ENCODE measurements at places on chromosomes 6 and 20.

DNA sequence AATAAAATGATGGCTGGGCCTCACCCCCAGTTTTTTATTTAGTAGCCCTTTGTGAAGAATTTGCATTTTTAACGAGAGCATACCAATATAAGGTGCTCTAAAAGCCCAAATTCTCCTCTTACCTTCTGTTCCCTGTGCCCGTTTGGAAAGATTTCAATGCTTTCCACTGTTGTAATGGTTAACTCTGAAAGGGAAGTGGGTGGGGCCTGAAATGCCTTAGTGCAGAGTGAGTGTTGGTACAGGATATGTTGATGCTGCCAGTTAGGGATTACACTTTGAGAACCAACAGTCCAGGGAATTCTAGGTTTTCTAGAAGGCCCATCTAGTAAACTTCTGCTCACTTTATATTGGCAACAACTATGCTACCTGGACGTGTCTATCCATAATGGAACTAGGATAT lies 562.7 kb upstream of the NRSN1 start:
- DNase-seq = no peak

GRCh38 chr20:4814696-4815252 lies 93.1 kb downstream of the PRND start:
- DNase-seq = peak; percentile 92

DNA sequence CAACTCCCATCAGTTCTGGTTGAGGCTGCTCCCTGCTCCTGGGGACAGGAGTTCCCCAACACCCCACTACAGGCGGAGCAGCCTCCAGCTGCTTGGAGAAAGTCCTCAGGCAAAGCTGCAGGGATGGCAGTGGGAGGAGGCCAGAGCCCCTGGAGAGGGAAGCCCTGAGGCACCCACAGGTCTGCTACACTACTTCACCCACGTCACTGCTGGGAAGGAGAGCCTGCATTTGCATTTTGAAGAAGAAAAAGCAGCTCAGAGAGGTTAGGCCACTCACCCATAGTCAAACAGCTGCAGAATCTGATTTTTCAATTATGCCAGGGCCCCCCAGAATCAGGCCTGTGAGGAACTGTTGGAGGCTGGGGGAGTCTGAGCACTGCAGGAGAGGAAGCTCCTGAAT lies 17.2 kb downstream of the BFSP1 start:
- no peak for DNase-seq

GRCh38 chr6:2749969-2750600 lies 637 bp downstream of the MYLK4 start:
- DNase-seq = peak; percentile 71

GRCh38 chr6:36660771-36661471 lies 17.6 kb upstream of the CDKN1A start:
- no peak for DNase-seq

- DNase-seq = no peak
These were observed 27.7 kb upstream of the LAMA4 start for GRCh38 chr6:112281821-112282615.

DNA sequence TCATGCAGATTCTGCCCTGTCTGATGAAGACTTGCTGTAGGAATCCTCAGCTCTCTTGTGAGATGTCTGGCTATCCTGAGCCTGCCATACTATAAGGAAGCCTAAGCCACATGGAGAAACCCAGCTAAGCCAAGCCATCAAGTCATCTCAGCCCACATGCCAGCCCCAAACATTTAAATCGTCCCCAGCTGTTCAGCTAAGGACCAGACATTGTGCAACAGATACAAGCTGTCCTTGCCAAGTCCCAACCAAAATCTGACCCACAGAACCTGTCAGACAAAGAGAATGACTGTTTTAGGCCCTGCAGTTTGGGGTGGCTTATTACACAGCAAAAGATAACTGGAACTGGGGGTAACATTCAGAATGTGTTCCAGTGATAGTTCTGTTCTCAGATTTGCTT lies 36.8 kb upstream of the FOXC1 start:
- no peak for DNase-seq

GRCh38 chr6:3202999-3203696 lies 24.3 kb downstream of the TUBB2B start:
- no peak for DNase-seq

- no peak for DNase-seq
These were observed 6.3 kb downstream of the ADTRP start for GRCh38 chr6:11772109-11772825.

GRCh38 chr6:126907312-126907711 lies 211.2 kb upstream of the RSPO3 start:
- DNase-seq = no peak

DNA sequence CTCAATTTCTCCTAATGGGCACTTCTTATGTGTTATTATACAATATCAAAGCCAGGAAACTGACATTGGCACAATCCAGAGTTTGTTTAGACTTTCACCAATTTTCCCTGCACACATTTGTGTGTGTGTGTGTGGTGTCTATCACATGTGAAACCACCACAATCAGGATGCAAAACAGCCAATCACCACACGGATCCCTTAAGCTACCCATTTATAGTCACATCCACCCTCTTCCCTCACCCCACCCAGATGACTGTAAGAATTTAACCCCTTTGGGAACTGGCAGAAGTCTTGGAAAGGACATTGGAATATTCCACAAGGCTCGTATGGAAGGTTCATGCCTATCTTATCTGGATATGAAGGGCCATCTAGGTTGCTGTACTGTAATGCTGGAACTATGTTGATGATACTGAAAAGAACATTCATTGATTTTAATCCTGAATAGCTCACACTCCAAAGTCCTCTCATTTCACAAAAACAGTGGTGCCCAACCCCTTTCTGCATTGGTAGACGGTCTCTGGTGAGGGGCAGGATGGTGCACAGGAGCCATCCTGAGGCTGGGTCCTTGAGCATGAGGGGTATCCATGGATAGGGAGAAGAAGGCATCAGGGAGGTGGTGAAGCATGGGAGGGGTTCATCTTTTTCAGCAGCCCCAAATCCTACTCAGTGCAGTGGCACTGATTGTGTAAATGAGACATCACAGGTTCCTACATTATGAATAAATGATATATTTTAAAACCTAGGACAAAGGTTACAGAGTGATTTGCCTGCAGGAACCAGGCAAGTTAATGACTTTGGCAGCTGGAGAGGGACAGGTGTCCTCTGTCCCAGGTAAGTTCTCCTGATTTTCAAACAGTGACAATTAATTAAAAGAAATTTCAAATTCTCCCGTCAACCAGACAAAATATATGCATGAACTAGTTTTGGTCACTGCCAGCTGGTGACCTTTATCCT lies 12.1 kb upstream of the CTCFL start:
- no peak for DNase-seq

GRCh38 chr6:6546318-6547109 lies 42.0 kb upstream of the LY86 start:
- DNase-seq = no peak

GRCh38 chr20:53827292-53828087 lies 233.9 kb upstream of the ZNF217 start:
- DNase-seq = no peak

DNA sequence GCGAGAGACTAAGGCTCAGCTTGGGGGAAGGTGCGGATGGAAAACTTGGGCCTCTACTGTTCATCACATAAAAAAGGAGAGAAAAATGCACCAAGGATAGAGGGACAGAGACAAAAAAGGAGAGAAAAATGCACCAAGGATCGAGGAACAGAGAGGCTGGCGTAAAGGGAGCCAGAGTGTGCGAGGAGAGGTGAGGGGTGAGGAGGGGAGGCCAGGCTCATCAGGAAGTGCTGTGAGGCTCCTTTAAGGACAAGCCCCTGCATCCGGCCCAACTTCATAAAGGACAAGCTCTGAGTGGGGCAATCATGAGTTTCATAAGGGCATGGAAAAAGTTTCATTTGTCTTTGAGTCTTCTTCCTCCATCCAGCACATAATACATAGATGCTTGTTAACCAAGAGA lies 117.2 kb upstream of the NXT1 start:
- DNase-seq = no peak

DNA sequence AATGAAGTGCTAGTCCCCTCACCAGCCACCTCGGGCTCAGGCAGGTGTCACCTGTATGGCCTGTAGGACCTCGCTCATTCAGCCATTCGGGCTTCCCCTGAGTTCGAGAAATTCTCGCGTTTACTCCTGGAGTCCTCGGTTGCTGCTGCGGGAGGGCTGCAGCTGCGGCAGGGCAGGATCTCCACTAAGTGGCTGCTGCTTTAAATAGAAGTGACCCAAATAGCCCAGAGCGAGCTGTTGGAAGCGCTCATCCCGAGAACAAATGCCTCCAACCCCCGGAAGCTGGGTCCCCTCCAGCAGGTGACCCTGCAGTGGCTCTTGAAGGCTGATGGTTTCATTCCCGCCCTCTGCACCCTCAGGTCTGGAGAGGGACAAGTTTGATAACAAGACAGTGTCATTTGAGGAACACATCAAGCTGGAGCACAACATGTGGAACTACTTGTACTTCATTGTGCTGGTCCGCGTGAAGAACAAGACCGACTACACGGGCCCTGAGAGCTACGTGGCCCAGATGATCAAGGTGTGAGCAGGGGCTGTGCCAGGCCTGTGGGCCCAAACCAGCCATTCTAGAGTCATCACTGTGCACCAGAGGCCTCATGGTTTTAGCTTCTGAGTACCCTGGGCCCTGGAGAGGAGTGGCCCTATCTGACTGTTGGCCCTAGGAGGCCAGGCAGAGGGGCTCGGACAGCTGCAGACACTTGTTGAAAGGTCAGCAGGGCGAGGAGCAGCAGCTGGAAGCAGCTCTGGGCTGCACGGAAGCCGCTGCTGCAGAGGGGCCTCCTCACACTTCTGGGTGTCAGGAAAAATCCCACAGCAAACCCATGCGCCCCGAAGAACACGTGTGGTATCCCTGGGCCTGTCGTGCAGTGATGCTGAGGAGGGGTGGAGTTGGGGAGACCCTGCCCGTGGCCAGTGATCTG lies 18.1 kb downstream of the UQCC2 start:
- no peak for DNase-seq

- no peak for DNase-seq
These were observed 62.9 kb upstream of the HDGFL1 start for GRCh38 chr6:22506496-22506895.

DNA sequence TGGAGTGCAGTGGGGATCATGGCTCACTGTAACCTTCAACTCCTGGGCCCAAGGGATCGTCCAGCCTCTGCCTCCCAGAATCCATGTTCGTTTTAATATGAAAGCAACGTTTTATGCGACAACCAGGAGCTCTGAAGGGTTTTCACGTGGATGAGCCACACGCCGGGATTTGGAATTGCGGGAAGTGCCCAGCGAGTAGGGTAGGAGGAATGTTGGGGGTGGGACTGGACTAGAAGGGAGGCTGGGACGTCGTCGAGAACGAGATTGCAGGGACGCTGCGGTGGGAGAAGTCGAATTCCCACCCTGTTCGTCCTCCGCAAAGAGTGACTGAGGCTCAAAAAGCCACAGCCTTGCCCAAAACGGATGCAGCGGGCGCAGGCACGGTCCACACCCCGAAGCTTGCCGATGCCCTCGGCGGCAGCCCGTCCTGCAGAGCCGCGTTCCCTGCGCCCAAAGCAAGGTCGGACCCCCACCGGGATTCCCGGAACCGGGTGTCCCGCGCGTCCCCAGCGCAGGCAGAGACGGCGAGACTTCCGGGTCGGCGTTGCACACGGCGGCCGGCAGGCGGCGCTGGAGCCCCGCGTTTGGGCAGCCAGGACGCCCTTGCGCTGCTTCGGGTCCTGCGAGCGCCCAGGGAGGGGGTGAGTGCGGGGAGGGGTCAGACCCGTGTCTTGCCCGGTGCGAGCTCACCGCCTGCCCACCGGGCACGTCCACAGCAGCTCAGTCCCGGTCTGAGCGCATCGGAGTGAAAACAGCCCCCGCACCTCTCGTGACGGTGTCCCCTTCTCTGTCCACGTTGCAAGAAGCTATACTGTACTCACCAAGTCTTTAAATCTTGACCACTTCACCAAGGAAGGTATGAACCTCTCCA lies 87.8 kb downstream of the DHX35 start:
- peak; percentile 72 for DNase-seq
